Head of caudate nucleus (tissue), 42 donors: ENCODE measurements at places on chromosomes 4 and X.

DNA sequence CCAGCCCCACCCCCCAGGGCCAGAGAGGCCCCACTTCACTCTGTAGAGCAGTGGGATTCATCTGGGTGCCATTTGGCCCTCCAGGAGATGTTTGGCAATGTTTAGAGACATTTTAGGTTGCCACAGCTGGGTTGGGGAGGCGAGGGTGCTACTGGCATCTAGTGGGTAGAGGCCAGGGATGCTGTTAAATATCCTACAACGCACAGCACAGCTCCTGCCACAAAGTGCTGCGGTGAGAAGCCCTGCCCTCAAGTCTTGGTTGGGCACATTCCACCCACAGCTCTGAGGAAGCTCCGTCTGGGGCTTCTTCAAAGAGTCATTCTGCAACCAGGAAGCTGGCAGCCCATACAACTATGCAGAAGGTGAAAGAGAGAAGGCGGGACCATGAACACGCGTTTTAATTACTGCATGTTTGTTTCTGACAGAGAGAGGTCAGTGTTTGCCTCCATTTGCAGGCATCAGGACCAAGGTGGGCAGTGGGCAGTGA lies 48.1 kb upstream of the FAM9C start:
- no peak for DNase-seq

- no peak for DNase-seq
Measured at GRCh38 chr4:137644201-137644600, 111.9 kb upstream of the PCDH18 start.

DNA sequence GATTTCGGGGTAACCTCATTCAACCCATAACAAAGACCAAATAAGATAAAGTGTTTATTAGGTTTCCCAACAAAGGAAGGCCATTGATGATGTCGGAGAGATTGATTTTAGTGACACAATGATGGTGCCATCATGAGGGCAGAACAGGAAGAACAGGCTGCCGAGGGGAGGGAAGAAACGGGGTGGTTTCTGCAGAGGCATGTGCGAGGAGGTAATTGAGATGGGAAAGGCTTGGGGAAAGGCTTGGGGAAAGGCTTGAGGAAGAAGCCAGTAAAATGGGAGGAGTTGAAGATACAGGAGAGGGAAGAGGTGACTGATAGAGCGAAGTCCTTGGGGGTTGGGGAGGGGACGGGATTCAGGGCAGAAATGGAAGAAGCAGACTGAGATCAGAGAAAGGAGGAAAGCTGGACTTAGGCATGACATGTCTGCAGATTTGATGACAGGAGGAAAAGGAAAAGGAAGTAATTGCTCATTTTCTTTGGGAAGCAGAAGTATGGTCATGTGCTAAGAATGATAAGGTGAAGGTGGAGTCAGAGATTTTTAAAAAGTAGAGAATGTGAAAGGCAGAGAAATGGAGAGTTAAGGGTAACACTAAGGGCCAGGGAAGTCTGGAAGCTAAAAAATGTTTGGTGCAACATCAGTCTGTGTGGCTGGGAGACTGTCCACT lies 6.0 kb downstream of the HPSE start:
- no peak for DNase-seq

DNA sequence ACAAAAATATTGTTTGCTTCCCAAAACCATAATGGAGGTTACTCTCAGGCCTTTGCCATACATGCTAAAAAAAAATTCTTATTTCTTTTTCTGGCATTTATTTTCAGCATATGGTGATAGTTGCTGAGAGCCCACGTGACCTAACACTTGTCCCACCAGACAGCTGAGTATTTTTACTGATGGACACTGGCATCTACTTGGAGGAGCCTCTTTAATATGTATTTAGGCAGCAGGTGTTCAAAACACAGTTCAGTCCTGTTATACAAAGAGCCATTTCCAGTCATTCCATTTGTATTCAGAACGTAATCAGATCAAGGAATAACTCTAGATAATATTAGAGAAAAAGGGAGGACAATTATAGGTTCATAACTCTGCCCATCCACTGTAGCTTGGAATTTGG lies 95.5 kb downstream of the CXCL13 start:
- no peak for DNase-seq

- DNase-seq, result no peak
Measured at GRCh38 chrX:139766545-139766983, 58.6 kb upstream of the MCF2 start.

- DNase-seq, result no peak
Measured at GRCh38 chr4:140901736-140902336, 145.7 kb upstream of the TBC1D9 start.

DNA sequence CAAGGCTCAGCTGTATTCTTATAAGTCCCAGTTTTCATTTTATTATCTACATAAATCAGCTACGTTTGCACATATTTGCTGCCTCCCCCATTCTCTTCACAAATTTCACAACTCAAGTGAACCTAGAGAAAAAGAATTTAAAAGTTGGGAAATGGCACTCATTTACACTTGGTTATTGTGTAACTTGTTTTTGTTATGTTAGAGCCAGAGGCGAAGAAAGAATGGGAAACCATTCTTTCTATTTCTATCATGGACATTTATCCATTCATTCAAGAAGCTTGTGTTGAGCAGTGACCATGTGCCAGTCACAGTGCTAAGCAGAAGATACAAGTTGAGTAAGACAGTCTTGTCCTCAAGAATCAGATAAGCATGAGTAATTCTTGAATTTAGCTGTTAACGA lies 13.5 kb downstream of the LIAS start:
- DNase-seq, result no peak

DNA sequence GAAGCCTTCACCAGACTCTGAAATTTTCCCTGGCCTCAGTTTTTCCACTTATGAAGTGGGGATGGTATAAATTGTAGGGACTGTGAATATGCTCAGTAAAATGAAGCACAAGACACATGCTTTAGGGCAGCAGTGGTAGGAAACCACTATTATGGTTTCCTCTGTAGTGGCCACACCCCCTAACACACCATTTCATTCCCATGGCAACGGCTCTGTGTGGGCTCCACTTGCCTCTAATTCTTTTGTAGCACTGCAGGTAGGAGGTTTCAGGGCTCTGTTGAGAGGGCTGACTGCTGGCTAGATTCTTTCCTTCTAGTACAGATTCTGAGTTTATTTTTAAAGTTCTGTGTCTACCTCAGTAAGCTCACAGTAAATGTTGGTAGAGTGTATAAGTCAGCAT lies 3.5 kb upstream of the VMA21 start:
- DNase-seq, result no peak
